Activated CD8-positive, alpha-beta memory T cell treated with anti-CD3 and anti-CD28 coated beads for 1 hour (primary cell): ENCODE measurements at places on chromosomes 3 and 15.

DNA sequence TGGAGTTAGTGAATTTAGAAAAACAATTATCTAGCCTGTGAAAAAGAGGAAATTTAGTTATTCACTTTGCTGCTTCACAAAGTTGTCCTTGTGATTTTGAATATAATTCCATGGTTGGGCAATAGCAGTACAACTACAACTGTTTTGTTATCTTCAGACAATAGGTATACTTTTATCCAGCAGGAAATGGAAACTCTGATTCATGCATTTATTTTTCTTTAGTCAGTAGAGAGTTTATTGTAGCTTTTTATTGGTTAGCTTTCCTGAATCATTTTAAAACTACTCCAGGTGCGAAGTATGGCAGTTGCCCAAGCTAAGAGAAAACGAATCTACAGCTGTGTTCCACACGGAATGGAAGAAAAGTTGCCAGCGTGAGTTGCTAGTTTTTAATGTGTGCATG lies 80.3 kb downstream of the TM4SF4 start:
- DNase-seq: no peak

DNA sequence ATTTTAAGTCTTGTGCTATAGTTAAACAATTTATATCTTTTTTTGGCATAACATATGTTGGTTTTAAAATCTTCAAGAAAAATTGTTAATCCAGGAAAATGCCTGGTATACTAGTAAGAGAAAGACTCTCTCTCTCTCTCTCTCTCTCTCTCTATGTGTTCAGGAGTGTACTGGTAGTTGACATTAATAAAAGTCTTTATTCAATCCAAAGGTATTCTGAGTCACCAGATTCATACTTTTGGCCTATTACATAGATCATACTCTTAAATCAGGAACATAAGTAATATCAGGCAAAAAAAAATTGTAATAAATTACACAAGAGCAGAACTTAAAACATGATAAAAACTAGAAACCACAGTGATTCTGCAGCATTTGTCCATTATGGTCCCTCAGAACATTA lies 70.2 kb downstream of the TFG start:
- no peak for DNase-seq

GRCh38 chr15:84766461-84767035 lies 18.2 kb downstream of the ZNF592 start:
- no peak for DNase-seq

DNA sequence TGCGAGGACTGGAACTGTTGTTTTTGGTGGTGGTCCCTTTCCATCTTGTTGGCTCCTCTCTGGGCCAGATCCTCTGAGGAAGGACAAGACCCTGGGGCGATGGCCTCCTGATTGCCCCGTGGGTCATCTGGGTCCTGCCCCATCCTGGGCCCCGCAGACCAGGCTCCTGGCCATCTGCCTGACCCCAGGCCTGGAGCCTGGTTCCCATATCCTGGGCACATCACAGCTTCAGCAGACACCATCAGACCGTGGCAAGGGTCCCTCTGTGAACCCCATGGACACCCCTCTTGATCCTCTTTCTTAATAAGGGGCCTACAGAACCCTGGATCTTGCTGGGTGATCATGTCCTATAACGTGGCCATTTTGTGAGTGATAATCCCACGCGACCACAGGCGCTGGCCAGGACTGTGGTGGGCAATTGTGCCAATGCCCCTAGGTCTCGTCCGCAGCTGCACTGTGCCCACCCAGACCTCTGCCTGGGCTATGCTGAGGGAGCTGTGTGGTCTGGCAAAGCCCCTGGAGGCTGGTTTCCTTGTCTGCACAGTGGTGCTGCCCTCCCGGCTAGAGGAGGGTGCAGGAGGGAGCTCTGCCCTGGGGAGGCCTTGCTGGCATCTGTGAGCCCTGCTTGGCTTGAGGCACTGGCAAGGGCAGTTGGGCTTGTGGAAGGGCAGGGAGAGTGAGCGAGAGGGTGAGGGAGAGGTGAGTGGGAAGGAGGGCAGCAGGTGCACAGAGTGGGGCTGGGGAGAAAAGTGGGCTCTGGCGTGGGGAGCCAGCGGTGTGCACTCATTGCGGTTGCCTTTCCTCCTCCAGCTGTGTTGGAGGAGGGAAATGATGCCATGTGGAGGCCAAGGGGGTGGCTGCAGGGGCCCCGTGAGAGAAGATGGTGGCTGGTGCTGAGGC lies 53.1 kb upstream of the PRR23E start:
- no peak for DNase-seq

DNA sequence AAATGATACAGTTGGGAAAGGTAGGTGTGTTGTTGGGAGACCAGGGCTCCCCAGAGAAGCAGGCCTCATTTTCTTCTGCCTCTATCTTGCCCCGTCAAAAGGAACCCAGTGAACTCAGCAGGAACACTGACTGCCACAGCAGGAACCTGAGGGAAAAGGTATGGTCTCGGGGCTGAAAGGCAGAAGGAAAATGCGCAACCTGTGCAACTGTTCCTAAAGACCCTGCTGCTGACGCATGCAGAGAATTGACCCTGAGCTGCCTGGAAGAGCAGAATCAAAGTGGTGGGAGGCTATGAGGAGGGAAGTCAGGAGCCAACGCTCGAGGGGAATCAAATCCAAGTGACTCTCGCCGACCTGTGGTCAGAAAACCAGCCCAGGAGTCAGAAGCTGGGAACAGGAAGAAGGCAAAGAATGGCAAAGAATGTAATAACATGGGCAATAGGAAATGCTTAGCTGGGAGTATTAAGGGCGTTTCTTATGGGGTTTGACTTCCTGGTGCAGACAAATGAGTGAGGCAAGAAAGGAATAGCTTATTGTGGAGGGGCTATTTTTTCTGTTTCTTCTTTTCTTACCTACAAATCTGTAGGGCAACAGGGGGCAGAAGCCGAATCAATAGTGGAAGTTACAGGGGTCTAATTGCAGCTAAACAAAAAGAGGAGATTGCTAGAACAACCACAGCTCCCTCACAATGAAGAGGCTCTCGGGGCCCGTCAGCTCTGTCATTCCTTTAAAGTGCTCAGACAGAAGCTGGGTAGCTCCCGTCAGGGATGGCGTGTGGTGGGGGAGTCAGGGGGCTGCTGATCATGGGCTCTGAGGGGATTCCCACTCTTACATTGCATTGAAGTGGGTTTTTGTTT lies 65.4 kb upstream of the DLG1 start:
- DNase-seq: no peak

DNA sequence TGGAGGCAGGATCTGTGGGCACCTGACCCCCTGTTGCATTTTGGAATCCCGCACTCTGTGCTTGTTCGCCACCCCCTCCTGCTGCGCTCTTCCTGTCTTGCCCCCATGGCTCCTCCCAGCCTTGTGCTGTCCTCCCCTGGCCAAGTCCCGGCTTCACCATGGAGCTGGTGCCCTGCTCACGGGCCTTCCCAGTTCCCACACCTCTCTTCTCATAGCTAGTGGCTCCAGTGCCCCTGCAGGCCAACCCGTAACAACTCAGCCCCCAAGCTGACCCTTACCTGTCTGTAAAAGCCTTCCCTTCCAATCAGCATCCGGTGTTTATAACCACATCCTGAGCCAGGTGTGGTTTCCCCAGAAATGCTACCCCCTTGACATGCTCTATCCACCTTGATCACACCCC lies 407.7 kb upstream of the C2CD4B start:
- no peak for DNase-seq

GRCh38 chr3:70149714-70150400 lies 150.3 kb downstream of the SAMMSON start:
- no peak for DNase-seq

DNA sequence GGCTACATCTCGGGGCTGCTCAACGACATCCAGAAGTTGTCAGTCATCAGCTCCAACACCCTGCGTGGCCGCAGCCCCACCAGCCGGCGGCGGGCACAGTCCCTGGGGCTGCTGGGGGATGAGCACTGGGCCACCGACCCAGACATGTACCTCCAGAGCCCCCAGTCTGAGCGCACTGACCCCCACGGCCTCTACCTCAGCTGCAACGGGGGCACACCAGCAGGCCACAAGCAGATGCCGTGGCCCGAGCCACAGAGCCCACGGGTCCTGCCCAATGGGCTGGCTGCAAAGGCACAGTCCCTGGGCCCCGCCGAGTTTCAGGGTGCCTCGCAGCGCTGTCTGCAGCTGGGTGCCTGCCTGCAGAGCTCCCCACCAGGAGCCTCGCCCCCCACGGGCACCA lies 17.0 kb downstream of the ANKRD63 start:
- no peak for DNase-seq

DNA sequence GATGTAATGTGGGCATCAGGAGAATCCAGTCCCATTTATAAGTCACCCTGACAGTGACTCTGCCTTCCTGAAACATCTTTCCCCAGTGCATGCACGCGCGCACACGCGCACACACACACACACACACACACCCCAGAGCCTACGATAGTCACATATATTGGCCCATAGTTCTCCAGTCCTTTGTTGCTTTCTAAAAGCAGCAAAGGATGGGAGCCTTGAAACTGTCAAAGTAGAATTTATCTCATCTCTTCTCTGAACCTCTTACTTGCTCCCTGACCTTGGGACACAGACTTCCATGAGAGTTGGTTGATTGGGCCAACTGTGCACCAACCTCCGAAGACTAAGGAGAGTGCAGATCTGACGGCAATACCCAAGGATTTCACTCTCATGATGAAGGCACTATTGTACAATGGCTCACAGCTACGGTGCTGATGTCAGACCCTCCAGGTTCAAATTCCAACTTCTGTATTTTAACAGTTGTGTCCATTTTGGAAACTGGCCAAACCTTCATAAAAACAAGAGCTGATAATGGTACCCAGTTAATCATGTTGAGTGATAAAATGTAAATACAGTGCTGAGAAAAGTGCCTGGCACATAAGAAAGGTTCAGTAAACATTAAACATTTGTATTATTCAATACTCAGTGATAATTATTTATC lies 8.3 kb downstream of the CPA3 start:
- DNase-seq: no peak

DNA sequence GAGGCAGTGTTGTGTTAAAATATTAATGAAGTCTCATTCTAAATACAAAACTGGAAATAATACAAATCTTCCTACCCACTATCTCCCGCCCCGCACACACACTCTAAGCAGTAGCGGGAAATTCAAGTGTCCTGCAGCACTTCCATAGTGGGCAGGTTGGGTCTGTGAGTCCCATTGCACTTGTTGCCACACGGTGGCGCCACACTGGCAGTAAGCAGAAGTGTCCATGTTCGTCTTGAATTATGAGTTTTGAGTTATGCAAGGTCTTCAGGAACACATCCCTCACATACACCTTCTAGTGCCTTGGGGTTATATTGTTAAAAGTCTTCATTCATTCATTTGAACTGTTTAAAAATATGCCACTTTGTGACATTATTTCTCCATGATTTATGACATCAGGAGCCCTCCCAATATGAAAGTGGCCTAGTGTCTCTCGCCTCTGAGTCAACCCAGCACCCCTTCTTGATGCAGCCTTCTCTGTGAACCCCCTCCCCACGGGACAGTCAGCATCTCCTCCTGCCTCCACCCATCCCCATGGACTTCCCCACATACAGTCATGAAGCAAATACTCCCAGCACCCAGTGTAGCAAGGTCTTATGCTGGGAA lies 17.6 kb upstream of the CCDC174 start:
- DNase-seq: peak; percentile 43

- no peak for DNase-seq
Measured at GRCh38 chr3:159964166-159964973, 24.3 kb upstream of the IL12A start.
